ENCODE measurements at places on chromosomes 7 and 10.

GRCh38 chr10:62738916-62739315, 65.6 kb upstream of the ADO start:
- no peak for DNase-seq

DNA sequence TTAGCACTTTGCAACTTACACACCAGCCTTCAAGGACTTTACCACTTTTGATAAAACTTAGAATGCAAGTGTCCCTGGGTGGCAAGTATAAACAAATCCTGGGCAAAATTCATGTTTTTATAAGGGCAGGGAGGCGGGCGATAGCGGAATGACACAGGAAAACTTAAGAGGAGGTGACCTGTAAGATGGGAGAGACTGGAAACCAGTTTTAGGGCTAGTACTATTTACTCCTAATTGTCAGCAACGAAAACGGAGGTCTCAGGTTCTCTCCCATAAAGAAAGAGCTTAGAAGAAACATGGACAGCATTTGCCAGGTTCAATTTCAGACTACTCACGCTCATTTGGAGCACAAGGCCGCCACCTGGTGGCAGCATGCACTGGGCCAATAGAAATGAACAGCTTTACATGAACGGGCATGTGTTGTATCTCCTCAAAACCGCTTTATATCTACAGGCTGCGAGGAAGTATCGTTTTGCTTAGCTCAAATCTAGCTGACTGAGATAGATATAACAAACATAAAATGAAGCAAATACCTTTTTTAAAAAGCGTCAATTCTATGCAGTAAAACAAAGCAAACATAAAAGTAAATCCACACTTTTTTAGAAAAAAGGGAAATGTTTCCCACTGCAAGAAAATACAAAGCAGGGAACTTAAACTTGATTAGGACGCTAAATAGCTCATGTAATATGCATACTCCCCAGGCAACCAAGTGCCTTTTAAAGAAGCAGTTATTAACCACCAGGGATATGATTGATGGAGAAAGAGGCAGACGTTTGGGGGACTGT, 37.6 kb upstream of the SVOPL start:
- DNase-seq = peak; percentile 81

DNA sequence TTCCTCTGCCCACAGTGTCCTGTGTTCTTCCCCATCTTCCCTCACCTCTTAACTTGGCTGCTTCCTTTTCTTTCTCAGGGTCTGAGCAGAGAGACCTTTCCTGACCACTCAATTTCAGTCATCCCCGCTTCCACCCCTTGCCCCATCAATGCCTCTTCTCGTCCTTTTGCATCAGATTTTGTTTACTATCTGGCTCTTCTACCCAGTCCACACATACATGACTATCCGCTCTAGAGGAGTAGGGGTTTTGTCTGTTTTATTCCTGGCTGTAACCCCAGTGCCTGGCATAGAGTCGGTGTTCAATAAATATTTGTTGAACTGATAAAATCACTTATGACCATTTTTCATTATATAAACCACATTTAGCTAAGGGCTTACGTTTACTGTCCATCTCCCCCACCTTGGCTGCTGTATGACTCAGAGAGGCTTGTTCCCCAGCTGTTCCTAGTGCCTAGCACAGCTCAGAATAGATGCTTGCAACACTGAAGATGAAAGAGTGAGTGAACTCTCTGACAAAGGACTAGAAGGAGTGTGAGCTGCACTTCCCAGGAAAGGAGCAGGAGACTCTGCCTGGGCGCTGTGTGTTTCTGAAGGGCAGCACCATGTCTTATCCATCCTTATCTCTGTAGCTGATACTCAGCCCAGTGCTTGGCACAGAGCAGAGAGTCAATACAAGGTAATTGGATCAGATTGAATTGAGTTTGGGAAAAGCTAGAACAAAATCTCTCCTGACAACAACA, 21.9 kb downstream of the ARID5B start:
- peak; percentile 16 for DNase-seq

- DNase-seq = no peak
These were observed 20.1 kb upstream of the FAM170B start for GRCh38 chr10:49153971-49154370.

DNA sequence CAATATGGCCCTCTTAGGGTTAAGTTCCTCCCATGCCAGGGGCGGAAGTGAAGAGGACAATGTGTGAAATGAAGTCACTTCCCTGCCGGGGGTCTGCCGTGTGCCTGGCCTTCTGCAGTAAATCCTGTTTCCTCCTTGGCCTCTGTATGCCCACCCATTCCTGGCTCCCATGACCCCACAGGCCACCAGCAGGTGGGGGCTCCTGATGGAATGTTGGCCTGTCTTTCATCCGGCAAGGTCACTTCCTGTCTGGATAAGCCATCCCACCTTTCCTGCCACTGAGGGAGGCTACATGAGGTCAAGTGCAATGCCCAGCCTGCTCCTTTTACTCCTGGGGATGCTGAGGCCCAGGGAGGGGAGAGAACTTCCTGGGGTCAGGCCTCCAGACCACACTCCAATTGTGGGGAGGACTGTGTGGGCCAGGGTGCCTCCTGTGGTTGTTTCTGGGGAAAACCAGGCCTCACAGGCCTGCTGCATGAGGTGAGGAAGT, 22.3 kb downstream of the PALD1 start:
- DNase-seq = no peak

DNA sequence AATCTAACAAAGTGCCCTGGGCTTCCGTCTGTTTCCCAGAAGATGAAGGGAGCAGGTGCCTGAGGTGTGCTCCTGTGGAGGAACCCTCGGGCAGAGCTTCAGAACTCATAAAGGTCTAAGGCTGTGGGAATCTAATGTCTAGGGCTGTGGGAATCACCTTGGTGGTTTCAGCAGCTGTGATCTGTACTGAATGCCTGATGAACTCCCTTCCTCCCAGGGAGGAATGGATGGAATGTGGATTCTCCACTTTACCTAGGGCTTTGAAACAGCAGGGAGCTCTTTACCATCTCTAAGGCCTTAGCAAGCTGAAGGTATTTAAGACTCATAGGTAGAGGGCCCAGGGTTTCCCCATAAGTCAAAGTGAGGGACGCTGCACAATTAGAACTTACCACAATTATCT, 36.0 kb upstream of the SEMA3E start:
- no peak for DNase-seq

DNA sequence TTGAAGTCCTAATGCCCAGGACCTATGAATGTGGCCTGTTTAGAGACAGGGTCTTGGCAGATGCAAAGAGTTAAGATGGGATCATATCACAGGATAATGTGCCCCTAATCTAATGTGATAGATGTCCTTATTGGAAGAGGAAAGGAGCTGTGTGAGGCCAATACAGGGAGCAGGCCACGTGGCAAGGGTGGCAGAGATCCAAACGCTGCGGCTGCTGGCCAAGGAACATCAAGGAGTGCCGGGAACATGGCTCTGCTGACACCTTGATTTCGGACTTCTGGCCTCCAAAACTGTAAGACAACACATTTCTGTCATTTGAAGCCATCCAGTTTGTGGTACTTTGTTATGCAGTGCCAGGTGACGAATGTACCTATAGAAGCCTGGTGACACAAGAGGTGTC, 37.7 kb upstream of the EZH2 start:
- DNase-seq = no peak

All from HepG2 (cell line).